NCI-H1694 (cell line): ENCODE measurements at places on chromosomes 11 and 22.

DNA sequence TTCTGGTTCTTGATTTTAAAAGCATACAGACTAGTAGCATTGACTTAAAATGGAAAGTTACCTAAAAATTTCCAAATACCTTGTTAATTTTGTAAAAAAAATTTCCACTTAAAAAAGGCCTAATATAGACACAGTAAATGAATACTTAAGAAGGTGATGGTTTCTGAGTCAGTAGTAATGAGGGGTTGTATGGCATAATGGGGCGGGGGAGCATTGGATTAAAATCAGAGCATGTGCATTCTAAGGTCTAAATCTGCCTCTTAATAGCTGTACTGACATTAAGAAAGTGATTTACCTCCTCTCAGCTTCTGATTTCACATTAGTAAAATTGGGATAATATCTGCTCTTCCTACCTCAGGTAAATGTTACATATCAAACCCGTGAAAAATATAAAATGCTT is 446.5 kb downstream of the AASDHPPT start:
- DNase-seq = no peak

- DNase-seq = no peak
Measured at GRCh38 chr11:40186437-40187263, 1272.8 kb downstream of the LRRC4C start.

DNA sequence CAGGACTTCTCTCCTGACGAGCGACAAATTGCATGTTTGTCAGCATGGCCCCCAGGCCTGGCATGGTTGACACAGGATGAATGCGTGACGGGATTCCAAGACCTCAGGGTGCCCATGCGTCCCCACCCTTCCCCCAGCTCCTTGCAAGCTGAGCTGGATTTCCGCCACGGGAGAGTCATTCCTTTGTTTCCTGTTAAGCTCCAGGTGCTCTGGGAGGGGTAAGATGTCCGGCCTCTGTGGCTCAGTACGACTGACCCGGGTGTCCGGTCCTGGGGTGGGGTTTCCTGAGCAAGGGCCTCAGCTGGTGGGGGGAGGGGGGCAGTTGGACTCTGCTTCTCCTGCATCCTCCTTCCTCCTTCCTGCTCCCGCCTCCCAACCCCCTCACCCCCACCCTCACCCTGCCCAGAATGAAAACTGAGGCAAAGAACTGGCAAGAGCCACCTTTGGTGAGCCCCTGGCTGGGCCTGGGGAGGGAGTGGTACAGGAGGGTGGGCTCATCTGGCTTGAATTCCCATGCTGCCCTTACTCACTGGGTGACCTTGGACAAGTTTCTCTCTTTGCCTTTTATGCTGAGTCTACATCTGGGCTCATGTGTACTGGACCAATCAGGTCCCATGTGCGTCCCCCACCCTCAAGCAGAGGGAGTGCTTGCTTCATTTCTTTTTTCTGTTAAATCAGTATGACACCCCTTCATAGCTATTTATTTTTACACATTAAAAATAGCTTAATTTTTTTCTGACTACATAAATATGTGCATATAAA is 2.5 kb downstream of the CDC42EP2 start:
- DNase-seq = no peak

DNA sequence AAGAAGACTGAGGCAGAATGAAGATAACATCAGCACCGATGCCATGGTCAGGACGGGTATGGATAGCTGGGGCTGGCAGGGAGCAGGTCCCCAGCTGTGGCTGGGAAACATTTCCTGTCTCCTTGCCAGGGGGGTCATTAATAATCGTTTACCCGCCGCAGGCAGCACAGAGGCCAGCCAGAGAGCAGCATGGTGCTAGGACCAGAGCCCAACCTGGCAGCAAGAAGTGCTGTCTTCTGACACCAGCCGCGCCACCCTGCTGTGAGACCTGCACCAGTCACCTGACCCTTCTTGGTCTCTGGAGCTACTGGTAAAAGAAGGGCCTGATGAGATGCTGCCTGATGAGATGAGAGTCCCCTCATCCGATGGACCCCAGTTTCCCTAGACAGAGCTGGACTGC is 36.3 kb downstream of the PDE2A start:
- DNase-seq = no peak

DNA sequence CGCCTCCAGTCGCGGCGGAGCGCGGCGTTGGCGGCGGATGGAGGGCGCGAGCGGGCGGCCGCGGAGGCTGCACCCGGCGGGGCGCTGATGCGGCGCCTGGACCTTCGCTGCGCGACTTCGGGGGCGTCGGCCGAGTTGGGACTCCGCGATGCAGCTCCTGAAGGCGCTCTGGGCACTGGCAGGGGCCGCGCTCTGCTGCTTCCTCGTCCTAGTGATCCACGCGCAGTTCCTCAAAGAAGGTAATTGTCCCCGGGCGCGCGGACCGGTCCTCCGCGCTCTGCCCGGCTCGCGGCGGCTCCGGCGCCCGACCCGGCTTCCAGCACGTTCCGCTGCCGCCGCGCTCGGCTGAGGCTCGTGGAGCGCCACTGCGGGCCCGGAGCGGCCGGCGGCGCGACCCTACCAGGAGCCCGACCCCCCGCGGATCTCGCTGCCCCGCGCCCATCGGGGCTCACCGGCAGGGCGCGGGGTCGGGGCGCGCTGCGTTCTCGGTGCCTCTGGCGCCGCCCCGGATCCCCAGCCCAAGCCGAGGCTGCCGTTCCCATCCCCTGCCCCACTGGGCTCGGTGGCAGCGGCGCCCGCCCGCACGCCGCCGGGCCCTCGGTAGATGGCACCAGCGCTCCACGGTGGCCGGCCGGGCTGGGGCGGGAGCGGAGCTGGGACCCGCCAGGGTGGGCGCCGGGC is 1251.2 kb downstream of the BRD1 start:
- no peak for DNase-seq

DNA sequence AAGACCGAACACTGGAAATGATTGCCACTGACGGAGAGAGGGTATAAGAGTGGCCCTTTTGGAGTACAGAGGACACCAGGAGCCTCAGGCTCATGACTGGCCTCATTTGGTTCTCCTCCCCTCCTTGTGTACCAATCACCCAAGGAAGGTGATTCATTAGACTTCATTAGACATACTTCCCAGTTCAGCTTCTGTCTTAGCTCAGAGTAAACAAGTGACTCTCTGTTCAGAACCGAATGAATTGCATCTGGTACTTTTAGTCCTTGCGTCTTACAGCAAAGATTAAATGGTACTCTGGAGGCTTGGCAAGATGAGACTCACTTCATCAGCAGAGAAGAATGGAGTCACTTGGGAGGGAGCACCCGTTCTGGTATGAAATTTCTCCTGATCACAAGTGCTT is 75.2 kb downstream of the ZNRF3 start:
- no peak for DNase-seq

GRCh38 chr11:61895046-61895717 is 3.8 kb upstream of the FADS3 start:
- no peak for DNase-seq

DNA sequence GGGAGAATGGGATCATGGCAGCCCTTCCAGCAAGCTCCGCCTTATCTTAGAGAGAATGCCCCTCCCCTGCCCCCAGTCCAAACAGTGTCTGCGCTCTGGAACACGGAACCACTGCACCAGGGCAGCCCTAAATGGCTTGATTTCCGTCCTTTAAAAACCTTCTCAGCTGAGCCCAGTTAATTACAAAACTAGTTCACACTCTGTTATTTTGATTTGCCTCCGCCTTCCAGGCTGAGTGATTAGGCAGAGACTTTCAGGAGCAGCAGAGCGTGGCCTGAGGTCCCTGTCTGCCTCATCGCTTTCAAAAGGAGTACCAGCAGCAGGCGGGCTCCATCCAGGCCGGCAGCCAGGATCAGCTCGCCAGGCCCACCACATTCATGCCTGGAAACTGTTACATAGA is 313.0 kb downstream of the BRD1 start:
- no peak for DNase-seq

DNA sequence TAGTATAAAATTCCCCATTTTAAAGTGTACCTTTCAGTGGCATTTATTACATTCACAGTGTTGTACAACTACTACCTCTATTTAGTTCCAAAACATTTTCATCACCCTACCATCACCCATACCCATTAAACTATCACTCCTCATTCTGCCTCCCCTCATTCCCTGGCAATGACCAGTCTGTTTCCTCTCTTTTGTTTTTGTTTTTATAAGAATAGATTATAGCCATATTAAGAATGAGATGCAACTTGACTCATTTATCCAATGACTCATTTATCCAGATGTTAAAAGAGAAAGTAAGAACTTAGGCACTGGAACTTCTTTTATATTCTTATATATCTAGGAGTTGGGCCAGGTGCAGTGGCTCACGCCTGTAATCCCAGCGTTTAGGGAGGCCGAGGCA is 156.3 kb downstream of the FAT3 start:
- no peak for DNase-seq

- DNase-seq = no peak
Measured at GRCh38 chr11:117794772-117795629, 2.0 kb downstream of the DSCAML1 start.

DNA sequence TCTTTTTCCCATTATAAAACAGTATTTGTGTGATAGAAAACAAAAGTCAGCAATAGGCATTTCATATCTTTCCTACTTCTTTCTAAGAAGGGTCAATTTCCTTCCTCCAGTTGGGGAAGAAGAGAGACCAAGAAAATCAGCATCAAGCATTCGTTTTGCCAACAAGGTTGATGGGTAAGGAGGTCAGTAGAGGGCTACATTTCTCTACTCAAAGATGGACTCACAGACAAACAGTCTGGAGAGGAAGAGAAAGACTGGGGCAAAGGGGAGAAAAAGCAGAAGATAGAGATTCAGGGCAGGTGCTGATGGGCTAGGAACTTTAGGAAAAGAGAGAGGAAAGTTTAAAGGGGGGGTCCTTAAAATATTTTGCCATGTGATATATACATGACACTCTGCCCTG is 8.6 kb upstream of the MTNR1B start:
- DNase-seq = no peak

- no peak for DNase-seq
Measured at GRCh38 chr11:16169956-16170847, 186.1 kb downstream of the SOX6 start.

GRCh38 chr11:121106812-121107211 is 5.8 kb downstream of the TECTA start:
- no peak for DNase-seq

GRCh38 chr22:17954200-17954859 is 70.0 kb downstream of the MICAL3 start:
- no peak for DNase-seq

DNA sequence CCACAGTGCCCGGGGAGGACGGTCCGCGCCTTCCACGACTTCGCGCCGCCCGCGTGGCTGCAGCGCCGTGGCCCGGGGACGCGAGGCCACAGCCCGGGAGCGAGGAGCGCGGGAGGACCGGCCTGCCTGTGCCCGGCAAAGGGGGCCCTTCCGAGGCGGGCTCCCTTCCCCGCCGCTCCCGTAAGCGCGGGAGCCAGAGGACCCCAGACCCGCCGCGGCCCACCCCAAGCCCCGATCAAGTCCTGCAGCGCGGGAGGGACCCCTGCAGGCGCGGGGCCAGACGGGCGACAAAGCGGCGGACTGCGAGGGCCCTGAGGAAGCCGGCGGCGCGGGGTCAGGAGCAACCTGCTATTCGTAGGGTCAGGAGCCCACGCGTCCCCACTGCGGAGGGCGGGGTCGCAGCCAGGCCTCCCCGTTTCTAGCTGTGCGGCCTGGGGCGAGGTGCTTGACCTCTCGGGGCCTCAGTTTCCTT is 110.3 kb downstream of the WNT7B start:
- no peak for DNase-seq

DNA sequence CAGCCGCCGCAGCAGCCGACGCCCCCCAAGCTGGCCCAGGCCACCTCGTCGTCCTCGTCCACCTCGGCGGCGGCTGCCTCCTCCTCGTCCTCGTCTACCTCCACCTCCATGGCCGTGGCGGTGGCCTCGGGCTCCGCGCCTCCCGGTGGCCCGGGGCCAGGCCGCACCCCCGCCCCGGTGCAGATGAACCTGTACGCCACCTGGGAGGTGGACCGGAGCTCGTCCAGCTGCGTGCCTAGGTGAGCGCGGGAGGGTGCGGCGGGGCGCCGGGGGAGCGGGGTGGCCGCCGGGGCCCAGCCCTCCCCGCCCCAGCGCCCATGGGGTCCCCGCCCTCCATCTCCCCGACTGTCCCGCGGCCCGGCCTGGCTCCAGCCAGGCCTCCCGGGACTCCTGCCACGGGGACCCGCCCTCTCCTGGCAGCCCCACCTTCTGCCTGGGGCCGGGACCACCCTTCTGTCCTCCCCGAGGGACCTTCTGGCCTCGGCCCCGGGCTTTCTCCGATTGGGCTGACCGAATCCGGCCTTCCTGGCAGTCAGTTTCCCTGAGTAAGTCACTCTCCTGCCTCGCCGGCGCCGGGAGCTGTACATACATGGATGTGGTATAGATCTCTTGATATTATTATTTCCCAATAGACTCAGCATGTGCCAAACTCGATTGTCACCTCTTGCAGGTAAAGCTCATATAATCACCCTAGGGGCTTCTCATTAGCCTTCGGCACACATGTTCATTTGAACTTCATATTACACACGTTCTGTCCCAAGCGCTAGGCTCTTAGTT is 720 bp downstream of the PACS1 start:
- no peak for DNase-seq

- no peak for DNase-seq
Measured at GRCh38 chr11:99687320-99687719, 666.6 kb downstream of the CNTN5 start.

DNA sequence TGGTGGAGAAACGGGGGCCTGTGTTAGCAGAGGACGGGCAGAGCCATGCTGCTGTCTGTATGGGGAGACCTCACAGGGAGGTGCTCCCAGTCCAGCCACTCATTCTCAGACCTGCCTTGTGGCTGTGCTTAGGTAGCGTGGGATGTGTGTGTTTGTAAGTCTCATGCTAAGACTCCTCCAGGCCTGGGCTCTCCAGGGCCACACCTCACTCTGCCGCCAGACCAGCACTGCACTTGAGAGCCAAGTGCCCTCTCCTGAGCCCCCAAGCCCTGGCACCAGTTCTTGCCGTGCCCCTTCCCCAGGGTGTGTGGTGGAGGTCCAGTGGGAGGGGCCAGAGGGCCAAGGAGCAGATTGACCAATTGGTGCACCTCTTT is 108.8 kb downstream of the BCR start:
- DNase-seq = no peak

DNA sequence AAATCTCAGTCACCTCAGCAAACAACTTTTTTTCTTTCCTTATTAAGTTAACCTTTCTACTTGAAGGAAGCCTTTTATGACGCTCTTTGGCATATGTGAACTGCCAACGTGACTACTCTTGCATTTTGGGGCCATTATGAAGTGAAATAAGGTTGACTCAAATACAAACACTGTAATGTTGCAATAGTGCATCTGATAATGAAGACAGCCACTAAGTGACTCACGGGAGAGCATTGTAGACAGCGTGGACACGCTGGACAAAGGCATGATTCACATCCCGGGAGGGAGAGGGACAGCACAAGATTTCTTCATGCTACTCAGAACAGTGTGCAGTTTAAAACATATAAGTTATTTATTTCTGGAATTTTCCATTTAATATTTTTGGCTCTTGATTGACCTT is 560.8 kb downstream of the ETS1 start:
- no peak for DNase-seq
